ENCODE measurements at places on chromosomes 3 and 15.

GRCh38 chr3:153892126-153892525, 229.1 kb upstream of the ARHGEF26 start:
- DNase-seq, result no peak

- no peak for DNase-seq
Observed at GRCh38 chr3:111915905-111916304, 56.8 kb downstream of the PHLDB2 start.

GRCh38 chr3:142861926-142862325, 27.0 kb downstream of the PCOLCE2 start:
- no peak for DNase-seq

DNA sequence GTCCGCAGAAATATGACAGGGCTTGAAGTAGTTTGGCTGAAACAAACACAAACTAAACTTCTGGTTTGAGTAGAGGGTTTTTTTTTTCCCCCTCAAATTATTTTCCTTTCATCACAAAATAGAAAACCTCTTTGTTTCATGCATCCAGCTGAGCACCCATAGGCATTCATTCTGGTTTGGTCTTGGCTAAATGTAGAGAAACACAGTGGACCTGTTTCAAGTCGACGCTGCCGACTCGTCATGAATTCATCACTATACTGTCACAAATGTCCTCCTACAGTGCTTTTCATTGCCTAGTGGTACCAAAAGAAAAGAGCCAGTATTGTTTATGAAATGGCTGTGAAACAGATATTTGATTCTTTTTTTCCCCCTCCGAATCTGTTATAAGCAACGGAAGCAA, 52.4 kb upstream of the GYG1 start:
- no peak for DNase-seq

- DNase-seq, result no peak
Observed at GRCh38 chr3:187831125-187832051, 86.1 kb upstream of the BCL6 start.

DNA sequence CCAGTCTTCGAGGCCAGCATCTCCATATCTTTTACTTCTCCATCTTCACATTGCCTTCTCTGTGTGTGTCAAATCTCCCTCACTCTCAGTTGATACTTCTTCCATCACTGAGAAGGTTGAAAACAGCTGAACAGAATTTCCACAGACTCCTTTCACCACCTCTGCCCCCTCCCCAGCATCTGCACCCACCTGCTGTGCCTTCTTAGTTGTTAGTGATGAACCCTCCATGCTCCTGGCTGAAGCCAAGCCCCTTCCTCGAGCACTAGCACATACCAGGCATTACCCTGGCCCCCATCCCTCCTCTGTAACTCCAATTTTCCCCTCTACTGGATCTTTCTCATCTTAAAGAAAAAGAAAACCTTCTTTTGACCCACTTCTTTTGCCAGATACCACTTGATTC, 27.8 kb upstream of the ESYT3 start:
- no peak for DNase-seq

DNA sequence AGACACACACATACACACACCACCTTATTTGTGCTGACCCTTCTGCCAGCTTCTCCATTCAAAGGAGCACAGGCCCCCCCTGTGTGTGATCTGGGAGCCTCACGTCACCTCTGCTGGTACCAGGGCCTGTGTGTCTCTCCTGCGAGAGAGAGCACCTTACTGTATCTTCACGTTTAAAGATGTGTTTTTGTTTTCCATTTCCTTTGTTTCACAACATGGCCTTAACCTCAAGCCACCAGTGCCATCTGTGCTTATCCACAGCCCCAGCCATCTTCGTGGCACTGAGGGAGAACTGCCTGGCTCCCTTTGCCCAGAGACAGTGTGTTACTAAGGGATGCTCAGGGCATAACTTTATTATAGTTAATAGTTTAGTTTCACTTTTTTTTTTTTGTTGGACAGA, 52.3 kb downstream of the ABHD2 start:
- no peak for DNase-seq

DNA sequence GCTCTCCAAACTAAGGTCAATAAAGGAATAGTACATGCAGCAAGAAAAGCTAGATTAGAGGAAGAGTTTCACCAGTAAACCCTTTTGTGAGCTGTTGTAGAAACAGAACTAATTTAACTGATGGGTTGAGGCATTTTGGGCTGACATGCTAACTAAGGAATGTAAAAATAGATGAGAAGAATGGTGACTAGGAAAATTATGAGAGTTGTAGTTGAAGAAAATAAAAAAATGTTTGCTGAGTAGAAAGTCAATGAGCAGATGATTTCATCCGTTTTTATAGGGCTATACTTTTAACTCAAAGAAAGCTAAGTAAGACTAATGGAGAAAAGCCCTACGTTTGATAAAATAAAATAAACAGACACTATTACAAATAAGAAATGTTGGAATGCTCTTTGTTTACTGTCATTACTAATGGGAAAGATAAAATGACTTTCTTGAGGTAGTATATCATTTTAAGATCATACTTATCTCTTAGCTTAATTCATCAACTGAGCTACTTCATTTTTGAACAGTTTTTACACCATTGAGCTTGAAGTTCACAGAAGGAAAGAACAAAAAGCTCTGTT, 209.4 kb upstream of the DPH6 start:
- DNase-seq, result no peak

DNA sequence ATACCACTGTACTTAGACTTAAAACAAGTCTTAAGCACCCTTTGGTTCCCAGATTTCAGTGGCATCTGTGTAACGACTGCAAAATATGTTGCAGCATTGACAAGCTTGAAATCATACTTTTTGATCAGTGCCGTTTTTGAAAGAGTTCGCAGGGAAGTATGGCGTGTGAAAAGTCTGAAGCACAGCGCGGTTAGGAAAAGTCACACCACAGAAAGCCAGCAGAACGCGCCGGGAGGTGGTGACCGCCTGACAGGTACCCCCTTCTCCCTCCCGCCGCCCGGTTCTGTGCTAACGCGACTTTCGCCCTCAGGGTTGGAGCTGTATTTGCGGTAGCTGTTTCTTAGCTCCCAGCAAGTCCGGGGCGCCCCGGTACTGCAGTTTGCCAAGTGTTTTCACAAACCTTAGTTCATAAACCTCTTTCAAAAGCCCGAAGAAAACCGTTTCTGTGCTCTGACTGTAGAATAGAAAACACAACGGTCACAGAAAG, 481 bp upstream of the CRYBG3 start:
- DNase-seq, result no peak

- no peak for DNase-seq
Observed at GRCh38 chr15:99057697-99058420, 47.0 kb upstream of the SYNM start.

DNA sequence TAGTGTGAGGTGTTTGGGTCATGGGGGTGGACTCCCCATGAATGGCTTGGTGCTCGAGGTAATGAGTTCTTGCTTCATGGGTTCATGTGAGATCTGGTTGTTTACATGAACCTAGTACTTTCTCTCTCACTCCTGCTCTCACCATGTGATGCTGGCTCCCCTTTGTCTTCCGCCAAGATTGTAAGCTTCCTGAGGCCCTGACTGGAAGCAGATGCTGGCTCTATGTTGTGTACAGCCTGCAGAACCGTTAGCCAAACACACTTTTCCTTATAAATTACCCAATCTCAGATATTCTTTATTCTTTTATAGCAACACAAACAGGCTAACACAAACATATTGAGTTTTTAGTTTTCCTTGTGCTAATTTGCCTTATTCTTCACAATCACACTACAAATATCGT, 3.2 kb upstream of the CSPG5 start:
- no peak for DNase-seq

- DNase-seq, result no peak
Observed at GRCh38 chr3:107987036-107987939, 103.5 kb downstream of the CD47 start.

GRCh38 chr3:141875374-141875892, 1.0 kb upstream of the ATP1B3 start:
- DNase-seq, result peak; percentile 76

DNA sequence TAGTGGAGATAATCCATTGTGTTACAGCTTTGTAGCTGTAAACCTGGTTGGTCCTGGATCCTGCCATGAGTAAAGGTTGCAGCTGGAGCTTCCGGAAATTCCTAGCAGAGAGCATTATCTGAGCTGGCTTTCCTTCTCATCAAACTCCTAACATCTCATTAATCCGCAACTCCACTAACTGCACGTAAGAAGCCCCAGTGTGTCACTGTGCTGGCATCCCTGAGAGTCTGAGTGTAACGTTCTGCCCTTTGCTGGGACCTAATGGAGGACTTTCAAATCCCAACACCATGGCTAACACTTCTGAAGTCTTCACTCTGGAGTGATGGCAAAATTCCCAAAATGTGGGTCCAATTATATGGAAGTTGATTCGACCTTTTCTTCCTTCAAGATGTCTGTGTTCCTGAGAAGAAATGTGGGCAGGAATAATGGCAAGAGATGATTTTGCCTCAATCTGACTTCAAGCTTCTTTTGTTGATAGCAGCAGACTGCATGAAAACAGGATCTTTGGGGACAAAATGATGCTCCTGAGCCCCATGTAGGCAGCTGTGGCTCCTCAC, 9.6 kb upstream of the TRPM1 start:
- no peak for DNase-seq

DNA sequence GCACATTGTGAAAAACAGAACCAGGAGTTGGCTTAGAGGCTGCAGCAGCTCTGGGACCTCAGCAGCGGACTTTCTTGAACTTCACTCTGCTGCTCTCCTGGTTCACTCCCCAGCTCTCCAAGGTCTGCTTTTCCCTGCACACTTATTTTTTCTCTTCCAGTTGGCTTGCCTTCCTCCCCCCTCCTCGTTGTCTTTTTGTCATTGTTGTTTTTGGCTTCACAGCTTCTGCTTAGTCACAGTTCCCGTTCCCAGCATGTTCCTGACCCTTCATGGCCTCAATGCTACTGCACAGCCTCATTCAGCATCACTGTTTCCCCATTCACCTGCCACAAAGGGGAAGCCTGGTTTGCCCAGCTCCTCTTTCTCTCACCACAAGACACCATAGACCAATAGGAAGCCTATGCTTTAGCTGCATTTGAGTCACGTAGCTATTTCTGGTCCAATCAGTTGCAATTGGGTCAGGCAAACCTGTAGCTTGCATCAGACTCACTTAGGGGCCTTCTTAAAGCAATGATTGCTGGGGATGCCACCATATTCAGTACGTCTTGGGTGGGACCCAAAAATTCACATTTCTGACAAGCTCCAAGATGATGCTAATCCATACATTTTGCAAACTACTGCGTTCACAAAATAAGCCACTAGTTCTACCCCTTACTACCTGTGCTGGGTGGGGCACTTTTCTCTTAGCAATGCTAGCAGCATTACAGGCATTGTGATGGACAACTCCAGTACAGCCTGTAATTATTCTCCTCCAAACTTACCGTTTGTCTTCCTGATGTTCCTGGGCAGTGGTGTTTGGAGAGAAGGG, 7.8 kb upstream of the SUMF1 start:
- no peak for DNase-seq

- no peak for DNase-seq
Observed at GRCh38 chr3:88031642-88032077, 27.1 kb downstream of the CGGBP1 start.

DNA sequence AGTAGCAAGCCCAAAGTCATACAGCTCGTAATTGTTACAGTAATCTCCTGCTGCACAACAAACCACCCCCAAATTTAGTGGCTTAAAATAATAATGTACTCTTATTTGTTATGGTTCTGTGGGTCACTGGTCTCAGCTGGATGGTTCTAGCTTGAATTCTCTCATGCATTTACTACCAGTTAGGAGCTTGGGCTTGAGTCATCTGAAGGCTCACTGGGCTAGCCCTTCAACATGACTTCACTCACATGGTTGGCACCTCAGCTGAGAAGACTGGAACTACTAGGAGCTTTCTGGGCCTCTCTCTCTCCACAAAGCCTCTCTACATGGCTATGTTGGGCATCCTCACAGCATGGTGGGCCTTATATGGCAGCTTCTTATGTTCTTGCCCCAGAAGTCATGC, 12.5 kb downstream of the PCOLCE2 start:
- no peak for DNase-seq

GRCh38 chr15:69751566-69751965, 298.9 kb downstream of the RPLP1 start:
- no peak for DNase-seq

- peak; percentile 56 for DNase-seq
Observed at GRCh38 chr15:65981837-65982626, 112.7 kb downstream of the RAB11A start.

DNA sequence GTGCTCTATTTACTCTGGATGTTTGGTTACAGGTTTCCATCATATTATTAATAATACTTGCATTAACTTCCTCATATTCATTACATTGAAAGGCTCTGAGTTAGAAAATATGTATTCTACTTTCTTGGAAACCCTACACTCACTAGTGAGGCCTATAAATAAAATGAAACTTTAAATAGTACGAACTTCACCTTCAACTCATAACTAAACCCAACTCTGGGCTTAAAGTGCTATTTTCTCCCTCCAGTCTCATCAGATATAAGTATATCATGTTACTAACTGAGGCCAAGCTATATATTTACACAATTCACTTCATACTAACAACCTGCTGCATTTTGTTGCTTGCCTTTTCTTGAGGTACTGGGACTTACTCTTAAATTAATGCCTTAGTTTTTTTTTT, 306.7 kb downstream of the TIGIT start:
- DNase-seq, result no peak

DNA sequence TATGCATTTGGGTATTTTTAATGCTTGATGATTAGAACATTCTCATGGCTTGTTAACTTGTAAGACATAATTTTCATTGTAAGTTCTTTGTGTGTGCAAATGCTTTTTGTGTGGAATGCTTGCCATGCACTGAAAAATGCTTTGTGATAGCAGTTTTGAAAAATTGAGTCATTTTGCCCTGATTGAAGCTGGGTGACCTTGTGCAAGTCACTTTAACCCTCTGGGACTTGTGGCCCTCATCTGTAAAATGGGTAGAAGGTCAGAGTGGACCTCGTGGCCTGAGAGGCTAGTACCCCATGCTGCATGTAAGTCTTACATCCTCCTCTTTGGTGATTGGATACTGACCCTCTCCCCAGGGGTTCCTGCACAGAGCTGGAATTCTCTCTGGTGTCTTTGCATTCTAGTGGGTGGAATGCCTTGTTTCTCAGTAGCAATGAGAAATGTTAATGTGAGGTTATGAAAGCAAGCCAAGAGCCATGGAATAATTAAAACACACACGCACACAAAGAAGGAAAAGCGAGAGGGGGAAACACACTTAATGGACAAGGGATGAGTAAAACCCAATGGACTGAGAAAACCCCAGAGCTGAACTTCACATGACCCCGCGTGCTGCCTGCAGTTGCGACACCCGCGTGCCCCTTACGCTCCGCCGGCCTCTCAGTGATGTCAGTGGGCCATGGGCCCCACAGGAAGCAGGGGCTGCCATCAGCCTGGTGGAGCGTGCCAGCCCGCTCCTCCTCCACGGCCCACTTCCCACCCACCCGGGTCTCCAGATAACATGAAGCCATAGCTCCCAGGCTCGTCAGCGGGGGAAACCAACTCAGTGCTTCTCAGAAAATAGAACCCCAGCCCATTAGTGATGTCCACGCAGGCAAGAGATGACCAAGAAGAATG, 44.0 kb downstream of the SMAD3 start:
- DNase-seq, result no peak

All from stimulated activated CD4-positive, alpha-beta T cell treated with anti-CD3 and anti-CD28 coated beads, Interleukin-1b, Interleukin-23, amount 100 ng/mL, for 4 hours (primary cell).